ENCODE measurements at places on chromosomes 12 and 14.

DNA sequence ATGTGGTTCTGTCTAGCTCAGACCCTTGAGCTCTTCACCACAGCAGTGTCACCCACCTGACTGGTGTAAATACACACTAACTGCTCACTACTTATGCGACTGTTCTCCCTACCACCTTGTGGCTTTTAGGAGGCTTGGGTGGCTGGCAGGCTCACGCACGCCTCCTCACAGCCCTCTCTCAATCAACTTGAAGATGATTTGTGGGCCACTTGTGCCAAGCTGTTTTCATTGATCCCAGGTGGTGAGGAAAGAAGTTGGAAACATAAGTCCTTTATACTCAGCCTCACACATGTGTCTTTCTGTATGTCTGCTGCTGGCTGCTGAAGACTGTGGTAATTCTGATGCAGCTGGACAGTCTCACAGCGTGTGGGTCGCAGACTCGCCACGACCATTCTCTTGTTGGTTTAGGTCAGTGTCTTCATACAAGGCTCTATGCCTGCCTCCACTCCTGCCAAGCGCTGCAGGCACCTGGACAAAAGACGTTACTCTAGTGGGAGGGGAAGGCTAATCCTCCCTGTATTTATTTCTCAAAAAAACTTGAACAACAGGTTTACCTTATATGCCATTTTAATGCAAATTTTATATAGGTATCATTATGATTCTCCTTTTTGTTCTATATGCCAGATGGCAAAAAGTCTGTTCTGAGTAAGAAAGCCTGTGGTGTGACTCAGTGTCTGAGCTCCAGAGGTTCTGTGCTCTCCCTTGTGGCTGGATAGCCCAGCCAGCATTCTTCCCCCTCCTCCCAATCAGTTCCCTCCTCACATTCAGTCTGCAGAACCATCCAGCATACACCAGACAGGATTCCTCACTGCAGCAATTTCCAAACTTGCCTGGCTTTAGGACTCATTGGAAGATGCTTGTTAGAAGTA, 115.6 kb downstream of the DIP2B start:
- DNase-seq: no peak

DNA sequence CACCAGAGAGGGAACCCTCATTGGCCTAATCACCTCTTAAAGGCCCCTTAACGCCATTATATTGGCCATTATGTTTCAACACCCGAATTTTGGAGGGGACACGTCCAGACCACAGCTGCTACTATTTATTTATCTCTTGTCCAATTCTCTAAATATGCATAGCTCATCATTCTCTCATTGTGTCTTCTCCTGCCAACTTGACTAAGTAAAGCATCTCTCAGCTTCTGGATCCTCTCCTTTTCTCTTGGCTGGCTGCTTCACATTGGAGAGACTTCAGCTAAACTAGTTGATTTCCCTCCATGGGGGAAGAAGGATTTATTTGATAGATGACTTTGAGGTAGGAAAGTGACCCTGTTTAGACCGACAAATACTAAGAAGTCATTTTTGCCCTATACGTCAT, 120.4 kb upstream of the KRR1 start:
- no peak for DNase-seq

DNA sequence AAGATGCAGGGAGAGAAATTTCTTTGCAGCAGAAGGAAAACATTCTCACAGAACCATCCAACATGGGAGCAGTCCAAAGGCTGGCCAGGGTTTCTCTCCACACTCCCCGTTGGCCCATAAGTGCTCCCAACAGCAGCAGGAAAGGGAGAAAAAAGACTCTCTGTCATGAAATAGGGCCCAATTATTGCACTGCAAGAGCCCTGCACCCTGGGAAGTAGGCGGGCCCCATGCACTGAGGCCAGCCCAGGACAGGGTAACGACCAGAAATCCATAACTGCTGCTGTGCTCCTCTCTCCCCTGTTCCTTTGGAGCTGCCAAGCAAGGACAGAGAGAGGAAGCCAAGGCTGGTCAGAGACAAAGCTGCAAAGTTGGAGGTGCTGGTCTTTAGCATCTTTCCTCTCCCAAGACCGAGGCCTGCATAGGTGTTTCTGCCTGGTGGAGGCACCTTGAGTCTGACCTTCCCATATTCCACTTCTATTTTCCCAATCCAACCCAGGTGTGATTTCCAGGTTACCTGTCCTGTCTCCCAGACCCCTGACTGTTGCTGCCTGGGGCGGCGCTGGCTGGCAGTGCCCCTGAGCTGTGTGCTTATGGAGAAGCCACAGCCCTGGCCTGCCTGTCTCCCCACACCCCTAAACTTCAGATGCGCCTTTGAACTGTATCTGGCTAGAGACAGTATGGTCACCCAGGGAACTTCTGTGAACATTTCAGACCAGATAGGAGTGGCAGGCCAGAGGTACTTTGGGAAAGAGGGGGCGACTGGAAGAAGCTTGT, 6.8 kb downstream of the GALNT16 start:
- no peak for DNase-seq

DNA sequence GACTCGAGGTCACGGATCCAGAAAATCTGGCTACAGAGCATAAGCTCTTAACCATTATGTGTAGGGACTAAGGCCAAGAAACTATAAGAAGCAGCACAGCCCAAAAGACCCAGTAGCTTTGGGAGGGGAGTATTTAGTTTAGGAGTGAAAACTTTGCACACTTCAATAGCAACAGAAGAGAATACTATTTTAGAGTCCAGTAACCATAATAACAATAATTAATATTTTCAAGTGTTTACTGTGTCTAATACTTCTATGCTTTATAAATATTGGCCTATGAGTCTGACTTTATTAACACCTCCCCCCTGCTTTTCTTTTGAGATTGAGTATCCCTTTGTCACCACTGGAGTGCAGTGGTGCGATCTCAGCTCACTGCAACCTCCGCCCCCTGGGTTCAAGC, 82.8 kb downstream of the SUDS3 start:
- DNase-seq: no peak

DNA sequence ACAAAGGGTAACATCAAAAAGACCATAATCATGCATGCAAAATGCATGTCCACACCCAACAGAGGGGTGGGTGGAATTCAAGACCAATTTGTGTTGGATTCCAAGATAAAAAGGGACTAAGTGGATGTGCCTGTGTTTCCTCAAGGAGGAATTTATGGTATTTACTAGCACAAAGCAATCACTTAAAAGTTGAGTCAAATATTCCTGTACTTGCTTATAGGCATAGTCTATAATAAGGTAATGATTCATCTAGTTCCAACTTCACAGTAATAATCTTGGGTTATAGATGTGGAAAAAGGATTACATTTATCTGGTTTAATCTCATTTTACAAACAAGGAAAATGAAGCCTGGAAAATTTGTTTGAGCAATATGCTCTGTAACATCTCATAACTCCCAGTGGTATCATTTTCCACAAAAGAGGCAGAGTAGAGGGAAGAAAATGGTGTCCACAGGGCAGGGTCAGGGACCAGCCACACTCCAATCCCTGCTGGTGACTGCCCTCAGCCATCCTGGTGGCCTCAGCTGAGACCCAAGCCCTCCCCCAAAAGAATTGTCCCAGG, 80.8 kb upstream of the REP15 start:
- DNase-seq: no peak

DNA sequence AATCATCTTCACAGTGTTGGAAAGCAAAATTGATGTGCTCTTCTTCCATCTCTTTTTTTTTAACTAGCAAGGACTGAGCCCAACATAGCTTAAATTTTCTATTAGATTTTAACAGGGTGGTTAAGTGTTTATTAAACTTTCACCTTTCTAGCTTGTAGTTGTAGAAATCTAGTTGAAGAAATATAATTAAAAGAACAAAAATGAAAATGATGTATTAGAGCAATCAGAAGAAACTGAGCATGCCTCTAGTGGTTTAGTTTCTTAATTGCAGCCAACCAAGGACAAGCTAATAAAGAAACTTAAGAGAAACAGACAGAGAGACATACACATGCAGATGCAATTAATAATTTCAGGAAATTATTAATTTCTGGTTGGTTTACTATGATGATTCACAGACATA, 673.0 kb upstream of the LMO3 start:
- DNase-seq: no peak

DNA sequence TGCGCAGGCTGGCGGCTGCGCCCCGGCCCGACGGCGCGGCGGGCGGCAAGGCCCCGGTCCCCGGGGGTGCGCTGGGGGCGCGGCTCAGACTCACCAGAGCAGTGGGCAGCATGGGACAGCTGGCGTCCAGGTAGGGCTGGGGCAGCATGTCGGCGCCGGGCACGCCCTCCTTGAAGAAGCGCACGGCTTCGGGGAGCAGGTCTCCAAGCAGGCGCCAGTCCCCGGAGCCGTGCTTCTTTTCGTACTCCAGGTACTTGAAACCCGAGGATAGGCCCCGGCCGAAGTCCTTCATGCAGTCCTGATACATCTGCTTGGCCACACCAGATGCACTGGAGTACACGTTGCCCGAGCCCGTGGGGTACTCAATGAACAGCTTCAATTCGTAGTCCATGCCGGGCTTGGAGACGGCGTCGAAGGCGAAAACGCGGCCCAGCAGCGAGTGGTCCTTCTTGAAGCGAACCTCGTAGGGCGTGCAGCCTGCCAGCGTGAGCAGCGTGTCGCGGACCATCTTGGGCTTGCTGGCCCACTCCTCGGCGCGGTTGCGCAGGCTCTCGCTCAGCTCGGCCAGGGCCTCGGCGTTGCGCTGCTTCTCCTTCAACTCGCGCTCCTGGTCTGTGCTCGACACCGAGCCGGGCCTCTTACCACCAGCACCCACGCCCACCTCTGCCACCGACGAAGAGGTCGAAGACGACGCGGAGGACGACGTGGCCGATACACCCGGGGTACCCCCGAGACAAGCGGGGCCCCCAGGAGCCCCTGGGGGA, 2.2 kb downstream of the IRF2BPL start:
- DNase-seq: no peak

DNA sequence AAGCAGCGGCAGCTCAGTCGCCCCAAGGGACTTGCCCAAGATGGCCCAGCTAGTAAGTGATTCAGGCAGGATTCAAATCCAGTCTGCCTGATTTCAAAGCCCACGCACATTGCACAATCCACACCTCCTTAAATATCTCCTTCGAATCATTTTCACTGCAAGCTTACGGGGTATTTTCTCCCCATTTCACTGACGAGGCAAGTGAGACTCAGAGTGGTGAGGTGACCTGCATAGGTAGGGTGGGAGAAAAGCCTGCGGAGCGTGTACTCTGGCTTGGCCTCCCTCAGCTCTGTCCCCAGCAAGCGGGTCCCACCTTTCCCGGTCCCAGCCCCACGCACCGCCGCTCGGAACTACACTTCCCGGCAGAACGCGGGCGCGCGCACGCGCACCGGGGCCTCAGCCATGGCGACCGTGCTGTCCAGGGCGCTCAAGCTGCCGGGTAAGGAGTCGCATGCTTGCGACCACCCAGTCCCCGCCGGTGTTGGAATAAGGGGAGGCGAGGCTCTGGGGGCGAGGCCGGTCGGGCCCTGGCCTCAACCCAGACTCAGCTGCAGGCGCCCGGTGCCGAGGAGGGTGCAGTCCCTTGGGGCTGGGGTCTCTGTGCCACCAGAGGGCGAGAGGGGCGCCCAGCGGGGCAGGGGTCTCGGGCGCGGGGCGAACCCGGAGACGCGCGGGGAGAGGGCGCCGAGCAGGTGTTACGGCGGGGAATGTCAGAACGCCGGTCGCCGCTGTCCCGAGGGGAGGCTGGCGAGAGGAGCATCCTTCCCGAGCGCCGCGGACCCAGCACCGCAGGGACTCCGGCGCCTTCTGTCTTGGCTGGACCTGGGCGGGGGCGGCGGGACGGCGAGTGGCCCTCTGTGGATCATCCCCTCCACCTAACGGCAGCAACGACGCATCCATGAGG, at the start of gene FAM234B:
TSS of gene FAM234B (plus strand) at position 380 of the 904 bp plus-strand sequence. CDS start at position 403, 23 bp downstream.
- DNase-seq: peak; percentile 73

GRCh38 chr14:57209561-57209960, 59.1 kb downstream of the EXOC5 start:
- DNase-seq: no peak

GRCh38 chr14:91405241-91405721, 12.3 kb downstream of the CCDC88C start:
- no peak for DNase-seq

DNA sequence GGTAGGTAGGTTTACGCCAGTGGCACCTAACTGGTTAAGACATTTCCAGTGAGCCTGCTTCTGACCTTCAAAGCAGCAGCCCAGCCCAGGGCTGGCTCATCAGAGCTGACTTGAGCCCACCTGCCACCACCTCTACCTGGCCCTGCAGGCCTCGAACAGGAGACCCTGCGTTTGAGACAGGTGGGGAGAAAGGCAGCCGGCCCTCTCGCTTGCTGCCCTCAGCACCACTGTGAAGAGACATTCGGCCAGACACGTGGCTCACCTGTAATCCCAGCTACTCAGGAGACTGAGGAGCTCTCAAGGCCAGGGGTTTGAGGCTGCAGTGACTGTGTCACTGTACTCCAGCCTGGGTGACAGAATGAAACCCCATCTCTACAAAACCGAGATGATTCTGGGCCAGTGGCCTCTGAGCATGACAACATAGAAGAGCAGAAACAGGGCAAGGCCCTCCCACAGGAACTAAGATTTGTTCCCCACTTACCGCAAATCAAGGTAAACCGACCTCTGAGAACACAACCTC, 74.2 kb downstream of the TESC start:
- DNase-seq: no peak
